Activated gamma-delta T cell treated with Interleukin-2 at 50 U/mL for 16 hours (primary cell): ENCODE measurements at places on chromosomes 13 and 19.

- DNase-seq, result no peak
Measured at GRCh38 chr19:30145467-30145866, 203.4 kb downstream of the URI1 start.

GRCh38 chr19:45542234-45542668 lies 35.0 kb downstream of the VASP start:
- no peak for DNase-seq

GRCh38 chr19:30046522-30046921 lies 104.5 kb downstream of the URI1 start:
- DNase-seq, result no peak

GRCh38 chr19:9934132-9934950 lies 2.0 kb downstream of the OLFM2 start:
- DNase-seq, result peak; percentile 75

DNA sequence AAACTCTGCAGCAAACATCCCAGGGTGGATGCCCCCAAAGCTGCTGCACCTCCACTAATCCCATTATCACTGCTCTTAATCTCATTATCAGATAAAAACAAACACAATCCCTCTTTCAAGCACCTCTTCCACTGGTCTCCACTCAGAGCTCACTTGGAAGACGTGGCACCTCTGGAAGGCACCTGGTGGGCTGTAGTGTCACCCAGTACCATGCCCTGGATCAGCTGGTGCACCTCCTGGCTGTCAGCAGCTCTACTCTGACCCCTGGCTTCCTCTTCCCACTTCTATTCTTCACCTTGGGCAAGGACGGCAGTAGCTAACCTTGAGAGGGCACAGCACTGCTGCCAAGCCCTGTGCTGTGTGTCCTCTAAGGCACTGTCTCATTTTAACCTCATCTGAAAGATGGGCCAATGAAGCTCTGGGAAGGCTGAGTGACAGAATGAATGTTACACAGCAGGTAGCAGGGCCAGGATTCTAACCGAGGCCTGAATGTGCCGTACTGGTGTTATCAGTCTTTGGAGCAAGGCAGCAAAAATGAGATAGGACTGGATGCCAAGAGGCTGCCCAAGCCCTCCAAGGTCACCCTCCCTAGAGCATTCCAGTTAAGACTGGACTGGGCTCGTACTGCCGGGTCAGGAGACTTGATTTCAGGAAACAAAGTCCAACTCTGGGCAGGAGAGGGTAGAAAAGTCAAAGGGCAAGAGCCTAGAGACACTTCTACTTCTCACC lies 7.4 kb downstream of the BRD4 start:
- no peak for DNase-seq

- no peak for DNase-seq
Measured at GRCh38 chr13:31049833-31050232, 111.9 kb downstream of the HSPH1 start.

- DNase-seq, result no peak
Measured at GRCh38 chr19:42352301-42353259, 27.1 kb downstream of the MEGF8 start.

- no peak for DNase-seq
Measured at GRCh38 chr19:52602941-52603340, 32.9 kb downstream of the ZNF701 start.

- DNase-seq, result no peak
Measured at GRCh38 chr13:90405301-90405700, 942.2 kb upstream of the MIR17HG start.

- DNase-seq, result no peak
Measured at GRCh38 chr13:112905619-112905989, 63.4 kb upstream of the MCF2L start.

DNA sequence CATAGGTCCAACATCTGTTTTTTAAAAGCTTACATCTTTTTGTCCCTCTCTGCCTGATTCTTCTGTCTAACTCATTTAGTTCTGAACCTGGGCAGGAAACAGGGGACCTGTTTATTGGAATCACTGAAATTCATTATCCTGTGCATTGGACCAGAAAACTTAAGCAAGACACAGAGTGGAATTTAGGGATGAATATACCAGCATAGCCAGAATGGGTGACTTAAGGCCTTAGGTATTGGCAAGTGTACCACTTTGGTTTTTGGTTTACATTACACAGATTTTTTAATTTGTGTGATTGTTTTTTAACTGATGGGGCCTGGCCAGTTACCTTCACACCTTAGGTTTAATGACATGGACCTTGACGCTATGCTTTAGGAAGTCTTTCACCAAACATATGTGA lies 232.5 kb downstream of the GPC5 start:
- no peak for DNase-seq

DNA sequence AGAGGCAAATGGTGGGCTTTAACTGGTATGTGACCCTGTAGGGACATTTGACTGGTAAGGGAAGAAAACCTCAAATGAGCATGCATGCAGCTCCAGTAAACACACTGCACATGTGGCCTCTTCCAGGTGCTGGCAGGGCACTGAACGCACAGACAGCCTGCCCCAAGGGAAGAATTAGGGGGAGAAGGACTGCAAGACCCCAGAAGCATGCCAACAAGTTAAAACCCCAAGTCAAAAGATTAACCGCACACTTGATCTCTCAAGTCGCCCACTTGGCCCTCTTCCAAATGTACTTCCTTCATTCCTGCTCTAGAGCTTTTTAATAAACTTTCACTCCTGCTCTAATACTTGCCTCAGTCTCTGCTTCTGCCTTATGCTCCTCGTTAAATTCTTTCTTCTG lies 46.9 kb upstream of the SLITRK1 start:
- no peak for DNase-seq

- no peak for DNase-seq
Measured at GRCh38 chr19:39115105-39115847, 10.3 kb upstream of the PAK4 start.

DNA sequence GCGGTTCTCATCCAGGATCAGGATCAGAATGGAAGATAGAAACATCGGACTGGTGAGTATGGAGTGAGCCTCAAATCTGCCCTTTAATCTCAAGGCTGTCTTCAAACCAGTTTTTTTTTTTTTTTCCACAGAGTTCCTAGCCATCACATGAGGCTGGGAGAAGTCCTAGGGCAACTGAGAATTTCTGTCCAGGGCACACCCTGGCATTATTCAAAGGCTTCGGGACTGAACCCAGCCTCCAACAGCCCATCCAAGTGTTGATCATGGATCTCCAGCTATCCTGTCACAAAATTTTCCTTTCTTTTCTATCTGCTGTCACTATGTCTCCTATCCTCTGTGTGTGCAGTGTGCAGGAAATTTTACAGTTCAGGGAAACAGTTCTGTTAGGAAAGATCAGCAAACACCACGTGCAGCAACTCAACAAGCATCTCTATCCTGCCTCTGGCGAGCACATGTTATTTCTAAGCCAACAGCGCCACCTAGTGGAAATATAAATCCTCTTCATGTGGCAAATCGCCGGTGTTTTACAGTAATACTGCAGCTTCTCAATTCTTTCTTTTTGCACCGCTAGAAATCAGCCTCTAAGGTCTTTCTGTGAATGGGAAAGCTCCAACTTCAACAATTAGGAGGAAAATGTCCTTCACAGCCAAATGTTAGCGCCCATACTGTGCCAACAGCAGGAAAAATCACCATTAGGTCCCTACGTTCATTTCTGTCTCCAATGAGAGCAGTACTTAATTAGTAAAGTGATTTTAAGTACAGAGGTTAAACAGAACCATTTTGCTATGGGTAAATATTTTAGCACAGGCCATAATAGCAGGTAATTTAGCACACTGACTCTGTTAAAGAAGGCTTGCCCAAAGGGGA lies 21.4 kb upstream of the ZNF181 start:
- peak; percentile 50 for DNase-seq

DNA sequence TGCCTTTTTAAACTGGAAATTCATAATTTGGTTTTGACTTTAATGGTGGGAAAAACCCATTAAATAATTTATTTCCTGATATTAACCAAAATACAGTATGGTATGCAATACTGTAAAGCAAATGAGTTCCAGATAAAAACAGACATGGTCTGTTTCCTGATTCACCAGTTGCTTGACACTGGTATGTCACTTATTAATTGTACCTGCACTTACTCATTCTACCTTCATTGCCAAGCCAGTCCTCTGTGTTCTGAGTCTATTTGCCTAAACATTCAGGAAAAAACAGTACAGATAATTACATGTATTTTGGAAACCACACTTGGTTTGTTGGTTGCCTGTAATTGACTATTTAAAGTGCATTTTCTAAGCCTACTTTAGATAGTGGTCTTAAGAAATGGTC lies 159.3 kb downstream of the TNFRSF19 start:
- no peak for DNase-seq

GRCh38 chr13:84445776-84446175 lies 563.5 kb upstream of the SLITRK1 start:
- no peak for DNase-seq

DNA sequence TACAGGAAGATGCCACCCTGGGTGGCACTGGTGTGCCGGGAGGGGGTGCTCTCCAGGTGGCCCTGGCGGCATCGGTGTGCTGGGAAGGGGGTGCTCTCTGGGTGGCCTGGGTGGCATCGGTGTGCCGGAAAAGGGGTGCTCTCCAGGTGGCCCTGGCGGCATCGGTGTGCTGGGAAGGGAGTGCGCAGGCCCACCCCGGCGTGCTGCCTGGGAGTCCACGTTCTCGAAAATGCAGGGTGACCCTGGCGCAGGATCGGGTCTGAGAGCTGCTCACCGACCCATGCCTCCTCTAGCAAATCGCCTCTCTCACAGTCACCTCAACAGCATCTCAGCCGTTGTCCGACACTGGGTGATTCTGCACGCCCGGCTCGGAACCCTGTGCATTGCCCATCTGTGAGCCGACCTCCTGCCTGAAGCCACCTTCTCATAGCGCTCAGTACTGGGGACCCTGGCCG lies 36.4 kb downstream of the RASA3 start:
- no peak for DNase-seq

GRCh38 chr13:40652588-40652940 lies 13.9 kb downstream of the FOXO1 start:
- DNase-seq, result no peak

DNA sequence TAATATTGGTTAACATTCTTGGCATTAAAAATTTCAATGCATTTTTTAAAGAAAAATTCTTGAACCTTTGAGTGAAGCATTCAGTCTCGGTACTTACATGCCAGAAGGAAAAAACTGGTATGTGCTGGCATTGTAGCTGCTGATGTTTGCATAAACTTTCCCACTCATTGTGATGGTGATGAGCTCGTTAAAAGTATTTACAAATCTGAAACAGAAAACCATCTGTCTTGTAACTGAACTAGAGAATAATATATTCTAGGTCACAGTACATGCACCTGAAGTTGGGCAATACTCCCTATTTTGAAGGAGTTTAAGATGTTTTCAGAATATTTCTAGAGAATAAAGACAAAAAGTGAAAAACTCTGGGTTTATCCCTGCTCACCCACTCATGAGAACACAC lies 64.1 kb downstream of the SLC15A1 start:
- no peak for DNase-seq

DNA sequence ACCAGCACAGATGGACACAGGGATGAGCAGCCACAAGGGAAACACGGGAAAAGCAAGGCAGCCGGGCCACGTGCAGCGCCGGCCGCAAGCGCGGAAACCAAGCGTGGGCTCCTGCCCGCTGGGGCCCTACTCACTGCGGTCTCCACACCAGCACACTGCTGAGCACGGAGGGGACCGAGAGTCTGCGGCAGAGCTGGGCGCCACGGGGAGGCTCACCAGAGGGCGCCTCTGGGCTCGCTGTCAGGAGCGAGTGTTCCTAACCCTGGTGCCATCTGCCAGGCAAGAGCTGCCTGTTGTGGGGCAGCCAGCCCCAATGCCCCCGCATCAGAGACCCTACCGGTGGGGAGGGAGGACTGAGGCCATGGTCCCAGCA lies 26.5 kb downstream of the MPND start:
- peak; percentile 72 for DNase-seq

- DNase-seq, result no peak
Measured at GRCh38 chr19:55539090-55539984, 2.4 kb upstream of the SBK2 start.

- no peak for DNase-seq
Measured at GRCh38 chr19:55544776-55545439, 435 bp downstream of the SBK3 start.

- DNase-seq, result no peak
Measured at GRCh38 chr13:51839711-51840540, 5.1 kb downstream of the TMEM272 start.

DNA sequence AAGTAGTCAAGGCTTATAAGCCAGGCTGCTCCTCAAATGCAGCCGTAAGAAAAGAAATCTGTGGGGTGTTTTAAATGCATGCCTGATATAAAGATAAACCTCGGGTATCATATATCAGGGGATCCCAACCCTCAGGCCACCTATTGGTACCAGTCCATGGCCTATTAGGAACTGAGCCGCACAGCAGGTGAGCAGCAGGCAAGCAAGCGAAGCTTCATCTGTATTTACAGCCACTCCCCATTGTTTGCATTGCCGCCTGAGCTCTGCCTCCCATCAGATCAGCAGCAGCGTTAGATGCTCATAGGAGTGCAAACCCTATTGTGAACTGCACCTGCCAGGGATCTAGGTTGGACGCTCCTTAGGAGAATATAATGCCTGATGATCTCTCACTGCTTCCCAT lies 233.5 kb upstream of the SERP2 start:
- no peak for DNase-seq

GRCh38 chr13:48163061-48163460 lies 68.2 kb upstream of the MED4 start:
- no peak for DNase-seq

GRCh38 chr19:13164343-13165161 lies 14.3 kb downstream of the IER2 start:
- peak; percentile 43 for DNase-seq

DNA sequence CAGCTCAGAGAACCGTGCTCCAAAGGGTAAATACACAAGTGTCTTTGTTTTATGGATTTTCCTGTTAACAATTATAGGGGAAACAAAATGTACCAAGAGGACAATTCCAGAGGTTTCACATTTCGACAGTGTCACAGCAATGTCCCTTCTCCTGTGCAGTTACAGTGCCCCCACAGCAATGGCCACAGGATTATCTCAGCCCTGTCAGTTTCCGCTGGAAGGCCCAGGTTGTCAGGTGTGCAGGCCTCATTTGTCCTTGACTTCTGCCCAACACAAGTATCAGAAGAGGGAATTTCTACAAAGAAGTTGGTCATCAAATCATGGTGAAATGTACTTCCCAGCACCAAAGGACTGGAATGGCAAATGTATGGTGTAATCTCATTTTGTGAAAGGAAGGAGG lies 11.2 kb upstream of the N4BP2L2 start:
- no peak for DNase-seq

DNA sequence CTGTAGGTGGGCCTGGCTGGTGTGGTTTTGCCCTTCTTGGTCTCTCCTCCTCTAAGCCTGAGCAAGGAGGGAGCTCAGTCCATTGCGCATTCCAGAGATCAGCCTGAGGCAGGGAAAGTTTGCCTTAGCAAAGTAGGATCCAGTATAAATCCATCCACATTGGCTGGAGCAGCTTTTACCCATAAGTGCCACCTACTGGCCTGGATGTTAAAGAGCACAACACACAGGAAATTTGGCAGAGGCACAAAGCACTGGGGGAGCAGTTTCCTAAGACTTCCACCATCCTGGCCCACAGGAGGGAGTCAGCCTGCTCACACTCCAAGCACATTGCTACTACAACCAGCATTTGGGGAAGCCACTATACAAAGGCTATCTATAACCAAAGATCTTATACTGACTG lies 1124.2 kb downstream of the SLITRK1 start:
- DNase-seq, result no peak

GRCh38 chr19:31015778-31016177 lies 333.5 kb downstream of the TSHZ3 start:
- DNase-seq, result no peak
